Kidney glomerular epithelial cell (primary cell): ENCODE measurements at places on chromosomes 7 and 10.

GRCh38 chr10:124266468-124267230 is 152.1 kb downstream of the OAT start:
- no peak for DNase-seq

DNA sequence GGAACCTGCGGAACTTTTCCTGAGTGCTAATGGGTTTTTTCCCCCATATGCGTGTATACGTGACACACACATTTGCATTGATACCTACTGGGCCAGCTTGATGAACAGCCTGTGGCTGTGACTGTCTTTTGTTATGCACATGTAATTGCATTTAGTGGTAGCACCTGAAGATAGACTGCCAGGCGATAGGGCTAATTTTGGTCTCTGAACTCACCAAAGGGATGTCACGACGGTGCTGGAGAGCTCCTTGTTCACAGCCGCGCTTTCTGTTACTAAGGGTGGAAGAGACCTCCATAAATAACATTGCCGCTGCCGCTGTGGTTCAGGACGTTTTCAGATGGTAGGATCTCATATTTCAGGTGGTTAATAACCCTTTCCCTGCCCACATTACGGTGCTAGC is 133.2 kb downstream of the CAMK1D start:
- no peak for DNase-seq

DNA sequence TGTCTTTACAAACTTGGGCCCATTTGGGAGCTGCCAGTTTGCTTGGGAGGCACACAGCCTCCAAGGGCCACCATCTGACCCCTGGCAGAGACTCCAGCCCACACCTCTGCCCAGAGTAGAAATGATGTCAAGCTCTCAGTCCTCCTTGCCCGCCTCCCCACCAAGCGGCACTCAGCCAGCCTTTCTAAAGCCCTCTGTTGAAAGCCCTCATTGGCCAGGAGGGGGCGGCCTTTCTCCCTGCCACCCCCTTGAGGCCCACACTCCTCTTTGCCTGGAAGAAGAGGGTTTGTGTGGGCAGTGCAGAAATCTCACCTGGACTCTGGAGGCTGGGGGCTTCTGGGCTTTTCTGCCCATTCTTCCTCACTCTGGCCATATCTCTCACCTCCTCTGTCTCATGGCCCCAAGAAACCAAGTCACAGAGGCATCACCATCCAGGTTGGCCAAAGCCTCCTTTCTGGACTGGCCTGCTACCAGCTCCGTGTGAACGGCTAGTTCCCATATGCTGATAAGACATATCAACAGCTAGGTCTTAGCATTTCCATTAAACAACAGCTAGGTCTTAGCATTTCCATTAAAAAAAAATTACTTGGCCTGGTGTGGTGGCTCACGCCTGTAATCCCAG is 36.1 kb downstream of the UBTD1 start:
- no peak for DNase-seq

GRCh38 chr10:26543567-26544306 is 105.6 kb downstream of the APBB1IP start:
- DNase-seq, result no peak

GRCh38 chr10:73859428-73859783 is 14.9 kb downstream of the CAMK2G start:
- DNase-seq, result no peak

GRCh38 chr7:43467846-43468245 is 115.1 kb upstream of the STK17A start:
- no peak for DNase-seq

- no peak for DNase-seq
These were observed 316.1 kb upstream of the MTPN start for GRCh38 chr7:136293272-136293671.
